ENCODE measurements at places on chromosomes 7 and 10.

- DNase-seq: no peak
Observed at GRCh38 chr10:36671607-36672006, 453.8 kb upstream of the ANKRD30A start.

- no peak for DNase-seq
Observed at GRCh38 chr10:17984056-17984455, 32.3 kb downstream of the SLC39A12 start.

GRCh38 chr10:90889636-90890035, 17.9 kb downstream of the RPP30 start:
- DNase-seq: no peak

GRCh38 chr10:103451831-103452505, at the start of gene CALHM2:
Gene CALHM2 (minus strand): TSS chr10:103452370. CDS start chr10:103449941, 2,429 bp downstream.
- peak; percentile 65 for DNase-seq

DNA sequence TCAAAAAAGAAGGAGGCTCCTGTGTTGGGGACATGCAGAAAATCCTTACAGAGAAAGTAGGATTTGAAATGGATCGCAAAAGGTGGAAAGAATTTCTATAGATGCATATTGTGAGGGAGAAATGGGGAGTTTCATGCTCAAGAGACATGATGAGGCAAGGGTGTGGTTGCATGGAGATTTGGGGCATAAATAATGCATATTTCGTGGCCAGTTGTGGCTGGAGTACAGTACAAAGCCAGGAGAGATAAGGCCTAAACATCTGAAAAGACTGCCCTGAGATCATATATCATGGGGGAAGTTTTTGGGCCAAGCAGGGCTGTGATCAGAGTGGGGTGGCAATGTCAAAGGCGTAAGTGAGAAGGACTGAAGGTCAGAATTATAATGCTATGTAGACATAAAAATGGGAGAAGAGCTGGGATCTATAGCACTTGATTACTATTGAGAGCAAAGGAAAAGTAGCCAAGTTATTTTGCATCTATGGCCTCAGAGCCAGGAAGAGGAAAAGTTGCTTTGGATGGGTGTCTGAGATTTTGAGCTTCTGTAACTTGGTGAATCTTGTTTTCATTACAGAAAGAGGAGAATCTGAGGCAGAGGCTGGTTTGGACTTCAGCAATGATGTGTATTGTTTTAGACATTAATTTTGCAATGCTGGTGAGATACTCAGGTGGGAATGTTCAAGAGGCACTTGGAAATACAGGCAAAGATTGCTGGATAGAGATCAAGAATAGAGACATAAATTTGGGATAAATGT, 166.6 kb downstream of the INHBA start:
- DNase-seq: no peak

GRCh38 chr10:16231734-16232435, 204.9 kb upstream of the PTER start:
- no peak for DNase-seq

GRCh38 chr10:130463876-130464364, 327.7 kb downstream of the GLRX3 start:
- no peak for DNase-seq

GRCh38 chr7:20431146-20431545, 100.4 kb downstream of the ITGB8 start:
- DNase-seq: no peak

- no peak for DNase-seq
Observed at GRCh38 chr10:84114088-84114667, 25.1 kb upstream of the GHITM start.

GRCh38 chr7:50584793-50585408, 19.7 kb upstream of the DDC start:
- no peak for DNase-seq

DNA sequence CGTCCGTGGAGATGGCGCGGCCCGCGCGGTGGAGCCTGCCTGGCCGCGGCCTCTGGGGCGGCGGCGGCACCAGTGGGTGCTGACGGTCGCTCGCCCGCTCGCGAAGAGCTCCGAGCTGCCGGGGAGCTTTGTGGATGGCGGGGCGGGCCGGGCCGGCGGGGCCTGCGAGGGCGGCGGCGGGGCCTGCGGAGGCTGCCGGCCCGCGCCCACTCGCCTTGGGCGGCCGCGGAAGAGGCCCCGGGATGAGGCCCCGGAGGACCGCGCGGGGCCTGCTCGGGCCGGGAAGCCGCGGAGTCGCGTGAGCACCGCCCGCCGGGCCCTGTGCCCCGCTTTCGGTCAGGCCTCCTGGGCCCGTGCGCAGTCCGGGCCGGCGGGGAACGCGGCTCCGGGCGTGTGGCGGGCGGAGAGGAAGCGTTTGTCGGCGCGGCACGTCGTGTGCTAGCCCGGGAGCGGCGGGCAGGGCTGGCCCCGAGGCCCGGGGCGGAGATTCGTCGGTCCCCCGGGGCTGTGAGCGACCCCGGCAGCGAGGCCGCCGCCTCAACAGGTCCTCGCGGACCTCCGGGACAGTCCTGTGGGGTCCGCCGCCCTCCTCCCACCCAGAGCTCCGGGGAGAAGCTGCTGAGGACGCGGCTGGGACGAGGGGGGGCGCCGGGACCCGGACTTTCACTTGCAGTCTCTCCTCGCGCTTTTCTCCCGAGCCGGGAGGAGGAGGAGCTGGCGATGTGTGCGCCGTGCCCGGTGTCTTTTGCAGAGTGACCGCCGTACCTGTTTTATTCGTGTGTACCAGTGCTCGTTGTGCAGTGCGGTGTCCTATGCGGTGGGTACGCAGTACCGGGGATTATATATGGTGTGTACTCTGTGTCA, 578 bp downstream of the ZMYND11 start:
- peak; percentile 63 for DNase-seq
